ENCODE measurements at places on chromosomes 2 and 18.

- DNase-seq: peak; percentile 56
These were observed 157.4 kb downstream of the DTNA start for GRCh38 chr18:34867520-34867919.

DNA sequence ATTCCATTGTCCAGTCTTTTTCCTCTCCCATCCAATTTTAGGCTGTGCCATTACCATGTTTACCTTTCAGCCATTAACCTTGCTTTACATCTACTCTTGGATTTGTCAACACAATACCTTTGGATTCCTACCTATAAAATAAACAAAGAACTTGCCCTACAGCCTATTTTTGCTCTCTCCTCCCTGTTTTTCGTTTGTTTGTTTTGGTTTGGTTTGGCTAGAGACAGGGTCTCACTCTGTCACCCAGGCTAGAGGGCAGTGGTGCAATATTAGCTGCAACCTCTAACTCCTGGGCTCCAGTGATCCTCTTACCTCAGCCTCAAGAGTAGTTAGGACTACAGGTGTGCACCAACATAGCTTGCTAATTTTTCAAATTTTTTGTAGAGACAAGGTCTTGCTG lies 76.1 kb downstream of the SP100 start:
- DNase-seq: no peak

GRCh38 chr18:75089748-75090327 lies 119.1 kb downstream of the PTGR3 start:
- DNase-seq: no peak

- no peak for DNase-seq
These were observed 382.0 kb downstream of the RAD51AP2 start for GRCh38 chr2:17136231-17136630.

- no peak for DNase-seq
These were observed 37.3 kb downstream of the CDH19 start for GRCh38 chr18:66566616-66567015.

DNA sequence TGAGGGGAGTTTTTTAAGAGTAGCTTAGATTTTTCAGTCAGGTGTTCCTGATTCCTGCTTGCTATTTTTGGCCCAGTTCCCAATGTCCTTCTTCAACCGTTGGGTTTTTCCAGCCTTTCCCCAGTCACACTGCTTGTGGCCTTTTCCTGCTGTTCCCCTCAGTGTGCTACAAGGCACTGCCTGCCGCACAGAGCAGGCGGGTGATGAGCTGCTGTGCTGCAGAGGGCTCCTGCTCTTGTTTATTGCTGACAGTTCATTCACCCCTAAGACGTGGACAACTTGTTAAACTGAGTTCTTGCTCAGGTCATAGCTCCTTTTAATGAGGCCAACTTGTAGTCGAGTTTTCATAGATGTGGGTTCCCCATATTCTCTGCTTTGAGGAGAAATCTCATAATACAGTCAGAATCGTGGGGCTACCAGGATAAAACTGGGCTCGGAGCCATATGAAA lies 20.6 kb downstream of the EIF4E2 start:
- DNase-seq: no peak

GRCh38 chr2:101961338-101962191 lies 30.2 kb upstream of the IL1R2 start:
- DNase-seq: no peak

- DNase-seq: no peak
These were observed 24.2 kb upstream of the TBR1 start for GRCh38 chr2:161391737-161392506.

GRCh38 chr2:16071865-16072637 lies 131.7 kb downstream of the MYCN start:
- DNase-seq: no peak

- DNase-seq: no peak
These were observed 12.4 kb downstream of the B4GALT6 start for GRCh38 chr18:31671951-31672350.

- DNase-seq: peak; percentile 43
These were observed 638 bp downstream of the ST3GAL5 start for GRCh38 chr2:85888020-85888683.

GRCh38 chr2:150459281-150459680 lies 28.2 kb downstream of the RND3 start:
- no peak for DNase-seq

- DNase-seq: no peak
These were observed 1096.0 kb upstream of the DDX18 start for GRCh38 chr2:116718451-116718850.

- no peak for DNase-seq
These were observed 116.6 kb upstream of the RBBP8 start for GRCh38 chr18:22816266-22817176.

- peak; percentile 74 for DNase-seq
These were observed 272.9 kb downstream of the PAX3 start for GRCh38 chr2:222025881-222026271.

DNA sequence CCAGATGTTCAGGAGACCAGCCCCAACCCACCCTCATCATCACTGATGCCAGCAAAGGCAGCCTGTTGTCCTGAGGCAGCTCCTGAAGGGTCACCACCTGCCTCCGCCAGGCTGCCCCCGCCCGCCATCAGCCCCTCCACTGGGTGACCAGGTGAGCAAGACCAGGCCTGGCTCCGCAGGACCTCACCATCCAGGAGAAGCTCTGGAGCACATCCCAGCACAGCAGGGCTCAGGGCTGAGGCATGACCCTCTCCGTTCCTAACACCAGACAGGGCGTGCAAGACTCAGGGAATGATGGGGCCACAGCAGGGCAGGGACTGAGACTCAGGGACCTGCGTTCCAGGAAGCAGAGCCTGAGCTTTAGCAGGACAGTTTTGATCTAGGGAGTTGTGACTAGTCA lies 218.8 kb upstream of the RAB6C start:
- DNase-seq: no peak

- DNase-seq: no peak
These were observed 16.6 kb upstream of the HRH4 start for GRCh38 chr18:24443870-24444269.

- DNase-seq: no peak
These were observed 81.8 kb downstream of the TNS1 start for GRCh38 chr2:217920879-217921603.

Data from NCI-H2081 (cell line).